OCI-LY7 (cell line): ENCODE measurements at places on chromosomes 11 and 22. TPM values are rescaled to one million over a fixed set of nuclear protein-coding genes. Genes with fewer than 3 reads are reported as not detected.

GRCh38 chr11:62770778-62771143 lies 435 bp upstream of the TAF6L start:
- peak; percentile 46 for DNase-seq

DNA sequence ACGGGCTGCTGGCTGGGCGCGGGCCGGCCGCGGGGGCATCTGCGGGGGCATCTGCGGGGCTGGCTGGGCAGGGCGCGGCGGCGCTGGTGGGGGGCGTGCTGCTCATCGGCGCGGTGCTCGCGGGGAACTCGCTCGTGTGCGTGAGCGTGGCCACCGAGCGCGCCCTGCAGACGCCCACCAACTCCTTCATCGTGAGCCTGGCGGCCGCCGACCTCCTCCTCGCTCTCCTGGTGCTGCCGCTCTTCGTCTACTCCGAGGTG lies 194 bp downstream of the DRD4 start:
- no peak for DNase-seq

GRCh38 chr22:47307822-47308221 lies 545.4 kb downstream of the TBC1D22A start:
- DNase-seq, result no peak

HTATIP2 gene
- 13.9 and 18.2 TPM in 2 replicates for total RNA-seq

MS4A3 gene
- total RNA-seq, result not detected in 2 replicates

SLC17A6 gene
- total RNA-seq, result not detected in 2 replicates

CTSD gene
- 35.5 and 44.1 TPM in 2 replicates for total RNA-seq

SYT7 gene
- not detected in 2 replicates for total RNA-seq
